Stimulated activated CD4-positive, alpha-beta T cell treated with anti-CD3 and anti-CD28 coated beads, TNF-alpha, amount 100 ng/mL, for 1 hour (primary cell): ENCODE measurements at places on chromosomes 3 and 15.

GRCh38 chr3:50370594-50370993 is 11.3 kb upstream of the TMEM115 start:
- DNase-seq = no peak

GRCh38 chr3:155753038-155753639 is 8.3 kb upstream of the PLCH1 start:
- no peak for DNase-seq

- no peak for DNase-seq
Observed at GRCh38 chr15:100252359-100252758, 89.4 kb downstream of the ADAMTS17 start.

GRCh38 chr3:190330936-190331734 is 8.9 kb upstream of the CLDN1 start:
- DNase-seq = no peak

DNA sequence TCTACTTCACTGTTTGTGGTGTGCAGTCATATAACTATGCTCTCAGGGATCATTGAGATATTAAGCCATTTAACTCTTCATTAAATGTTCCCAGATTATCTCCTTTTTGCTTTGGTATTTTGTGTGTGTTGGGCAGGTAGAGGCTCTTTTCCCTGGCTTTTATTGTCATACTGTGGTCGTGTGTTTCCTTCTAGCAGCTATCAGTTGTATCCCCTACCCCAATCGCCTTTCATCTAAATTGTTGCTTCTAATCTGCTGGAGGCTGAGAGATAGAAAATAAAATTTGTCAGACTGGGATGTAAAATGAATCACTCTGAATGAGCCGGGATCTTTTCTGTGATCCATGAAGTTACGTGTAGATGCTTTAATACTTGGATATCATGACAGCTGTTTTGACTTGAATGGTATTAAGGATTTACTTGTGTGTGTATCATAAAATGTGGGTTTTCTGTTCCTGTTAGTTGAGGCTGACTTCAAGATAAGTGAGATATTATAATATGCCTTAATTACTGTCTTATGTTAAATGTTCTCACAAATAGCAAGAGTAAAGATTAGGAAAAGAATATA is 9.2 kb downstream of the NFKBIZ start:
- no peak for DNase-seq

- no peak for DNase-seq
Observed at GRCh38 chr3:115617591-115617990, 5.7 kb upstream of the GAP43 start.

DNA sequence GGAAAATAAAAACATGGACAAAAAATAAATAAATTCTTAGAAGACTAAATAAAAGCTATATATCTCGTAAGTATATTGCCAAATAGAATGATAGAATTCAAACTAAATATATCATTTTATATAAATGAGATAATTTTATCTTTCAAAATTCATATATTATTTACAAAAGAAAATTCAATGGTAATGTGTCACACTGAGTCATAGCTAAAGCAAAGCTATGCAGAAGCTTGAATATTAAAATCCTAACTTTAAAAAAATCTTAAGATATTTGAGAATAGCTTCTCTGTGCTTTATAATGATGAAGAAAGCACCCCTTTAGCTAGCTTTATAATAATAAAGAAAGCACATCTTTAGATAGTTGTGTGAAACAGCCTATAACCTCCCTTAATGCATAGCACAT is 1010.8 kb downstream of the OTOL1 start:
- DNase-seq = no peak

- no peak for DNase-seq
Observed at GRCh38 chr15:34855413-34855812, 60.1 kb upstream of the ACTC1 start.

DNA sequence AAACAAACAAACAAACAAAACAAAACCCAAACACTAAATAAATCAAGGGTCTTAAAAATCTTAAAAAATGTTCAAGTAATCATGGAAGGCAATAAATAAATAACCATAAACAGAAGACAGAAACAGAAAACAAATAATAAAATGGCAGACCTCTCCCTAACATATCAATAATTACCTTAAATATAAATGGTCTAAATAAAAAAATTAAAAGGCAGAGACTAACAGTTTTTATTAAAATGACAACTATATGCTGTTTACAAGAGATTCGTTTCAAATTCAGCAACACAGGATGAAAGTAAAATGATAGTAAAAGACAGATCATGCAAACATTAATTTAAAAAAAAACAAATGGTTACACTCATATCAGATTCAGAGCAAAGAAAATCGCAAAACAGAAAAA is 91.1 kb downstream of the UBE3A start:
- DNase-seq = no peak

DNA sequence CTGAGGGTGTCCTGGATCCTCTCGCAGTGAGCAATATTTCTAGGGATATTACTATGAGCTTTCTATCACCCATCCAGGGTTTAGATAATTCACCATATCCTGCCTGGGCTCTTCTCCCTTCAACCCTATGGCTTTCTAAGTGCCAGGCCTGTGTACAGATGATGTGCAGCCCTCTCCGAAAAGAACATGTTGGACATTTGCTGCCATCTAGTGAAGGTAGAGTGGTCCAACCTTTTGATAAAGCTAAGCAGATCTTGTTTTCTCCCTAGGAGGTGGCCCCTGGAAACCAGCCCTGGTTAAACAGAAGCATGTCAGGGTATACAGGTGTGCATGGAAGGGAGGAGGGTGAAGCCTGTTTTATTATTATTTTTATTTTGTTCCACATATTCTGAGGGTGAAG is 27.9 kb upstream of the SCN10A start:
- no peak for DNase-seq

- no peak for DNase-seq
Observed at GRCh38 chr15:97692301-97693015, 268.0 kb upstream of the ARRDC4 start.

GRCh38 chr15:66502491-66502890 is 2.2 kb downstream of the RPL4 start:
- DNase-seq = no peak

- DNase-seq = no peak
Observed at GRCh38 chr3:134839422-134839821, 44.4 kb downstream of the EPHB1 start.

- DNase-seq = no peak
Observed at GRCh38 chr3:110550511-110550910, 521.1 kb upstream of the NECTIN3 start.

GRCh38 chr3:105958237-105959000 is 89.6 kb upstream of the CBLB start:
- no peak for DNase-seq
